ENCODE measurements at places on chromosomes 2 and 18.

GRCh38 chr2:112003576-112004252 lies 51.4 kb upstream of the TMEM87B start:
- no peak for DNase-seq

DNA sequence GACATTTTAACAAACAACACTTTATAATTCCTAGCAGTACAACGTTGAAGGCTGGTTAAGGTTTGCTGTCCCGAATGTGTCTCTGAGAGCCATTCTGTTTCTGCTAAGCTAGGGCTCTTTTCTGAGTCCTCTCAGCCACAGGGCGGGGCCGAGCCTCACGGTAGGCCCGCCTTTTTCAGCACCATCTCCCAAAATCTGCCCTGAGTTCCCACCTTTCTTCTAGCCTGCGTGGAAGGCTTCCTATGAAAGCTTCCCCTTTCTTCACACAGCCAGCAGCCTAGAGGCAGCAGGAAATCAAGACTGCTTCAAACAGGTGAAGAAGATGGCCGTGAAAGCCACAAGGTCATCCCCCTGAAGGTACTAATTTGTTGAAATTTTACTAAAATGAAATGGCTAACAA lies 255.5 kb downstream of the CDH2 start:
- DNase-seq = no peak

DNA sequence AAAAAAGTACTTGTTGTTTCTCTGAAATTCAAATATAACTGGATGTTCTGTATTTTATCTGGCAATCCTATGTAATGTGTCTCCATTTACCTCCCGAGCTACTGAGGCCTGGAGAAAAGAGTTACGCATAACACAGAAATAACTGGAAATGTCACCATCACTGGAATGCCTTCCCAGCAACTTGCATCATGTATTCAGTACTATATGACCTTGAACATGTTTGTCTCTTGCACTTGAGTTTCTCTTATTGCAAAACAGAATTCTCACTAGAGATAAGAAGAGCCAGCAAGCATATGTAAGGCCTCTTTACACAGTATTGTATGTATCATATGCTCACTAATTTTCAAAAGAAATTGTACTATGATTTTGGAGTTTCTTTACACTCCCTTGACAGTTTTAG lies 99.6 kb upstream of the CTAGE1 start:
- no peak for DNase-seq

DNA sequence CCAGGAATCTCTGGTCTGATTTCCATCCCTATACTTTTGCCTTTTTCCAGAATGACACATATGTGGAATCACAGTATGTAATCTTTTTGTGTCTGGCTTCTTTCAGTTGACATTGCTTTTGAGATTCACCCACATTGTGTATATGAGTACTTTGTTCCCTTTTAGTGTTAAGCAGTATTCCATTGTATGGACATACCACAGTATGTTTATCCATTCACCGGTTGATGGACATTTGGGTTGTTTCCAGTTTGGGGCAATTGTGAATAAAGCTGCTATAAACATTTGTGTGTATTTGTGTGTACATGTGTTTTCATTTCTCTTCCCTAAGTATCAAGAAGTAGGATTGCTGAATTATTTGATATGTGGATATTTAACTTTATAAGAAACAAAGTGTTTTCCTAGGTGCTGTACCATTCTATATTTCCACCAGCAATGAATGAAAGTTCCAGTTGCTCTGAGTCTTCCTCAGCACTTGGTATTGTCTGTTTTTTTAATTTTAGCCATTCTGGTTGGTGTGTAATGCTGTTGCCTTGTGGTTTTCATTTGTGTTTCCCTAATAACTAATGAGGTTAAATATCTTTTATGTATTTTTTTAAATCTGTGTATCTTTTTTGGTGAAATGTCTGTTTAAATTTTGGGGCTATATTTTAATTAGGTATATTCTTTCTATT lies 203.5 kb upstream of the HAAO start:
- DNase-seq = no peak

DNA sequence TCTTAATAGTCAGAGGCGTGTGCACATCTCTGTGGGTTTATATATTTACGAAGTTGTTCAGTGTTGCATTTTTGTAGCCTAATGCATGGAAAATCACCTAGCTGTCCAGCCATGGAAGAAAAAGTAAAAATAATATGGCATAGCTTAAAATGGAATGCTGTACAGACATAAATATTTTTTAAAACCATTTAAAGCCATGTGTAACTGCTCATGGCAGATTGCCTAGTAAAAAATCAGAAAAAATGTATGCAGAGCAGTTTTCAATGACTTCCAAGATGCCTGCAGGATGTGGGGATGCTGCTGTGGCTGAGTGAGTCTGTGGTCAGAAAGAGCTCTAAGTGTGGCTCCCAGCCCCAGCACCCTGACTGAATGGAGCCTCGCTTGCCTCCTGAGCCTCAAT lies 64.8 kb upstream of the ALKAL2 start:
- no peak for DNase-seq

DNA sequence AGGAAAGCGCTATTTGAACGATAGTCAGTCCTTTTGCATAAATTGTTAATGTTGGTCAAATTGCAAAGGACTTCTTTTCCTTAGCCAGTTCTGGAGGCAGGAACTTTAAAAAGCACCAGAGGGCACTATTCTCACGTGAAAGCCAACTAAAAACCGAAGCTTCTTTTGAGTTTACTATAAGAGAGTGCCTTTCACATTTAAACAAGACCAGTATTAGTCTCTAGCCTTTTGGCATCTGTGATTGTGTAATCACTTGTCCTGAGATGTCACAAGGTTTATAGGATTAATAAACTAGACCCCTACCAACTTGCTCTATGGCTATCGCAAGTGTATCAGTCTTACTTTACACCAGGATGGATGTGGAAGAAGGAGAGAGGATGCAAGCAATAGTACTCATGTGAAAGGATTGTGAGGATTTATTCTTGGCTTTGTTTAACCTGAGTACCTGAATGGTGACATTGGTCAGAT lies 14.4 kb upstream of the STAT4 start:
- no peak for DNase-seq

- no peak for DNase-seq
These were observed 44.0 kb downstream of the CCDC85A start for GRCh38 chr2:56227811-56228210.

- no peak for DNase-seq
These were observed 71.9 kb downstream of the EPC2 start for GRCh38 chr2:148716378-148716920.

GRCh38 chr2:17813742-17814473 lies 2.4 kb upstream of the MSGN1 start:
- DNase-seq = no peak

DNA sequence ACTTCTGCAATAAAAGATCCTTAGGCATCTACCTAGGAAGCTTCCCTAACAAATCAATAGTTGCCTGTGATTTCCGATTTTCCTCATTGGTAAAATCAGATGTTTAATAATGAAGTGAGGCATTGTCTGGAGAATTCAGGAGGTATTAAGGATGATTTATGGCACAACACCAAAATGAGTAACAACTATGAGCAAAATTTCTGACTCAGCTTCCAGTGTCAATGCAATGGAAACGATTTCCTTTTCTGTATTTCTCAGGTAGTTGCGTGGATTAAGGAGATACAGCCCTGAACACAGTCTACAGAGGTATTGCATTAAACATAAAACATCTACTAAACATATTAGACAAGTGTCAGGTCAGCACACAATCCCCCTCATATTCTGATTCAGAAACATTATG lies 99.5 kb downstream of the EPB41L3 start:
- DNase-seq = no peak

- no peak for DNase-seq
These were observed 101.3 kb downstream of the LOXHD1 start for GRCh38 chr18:46555724-46556123.

GRCh38 chr2:151543876-151544275 lies 134.2 kb downstream of the RIF1 start:
- no peak for DNase-seq

DNA sequence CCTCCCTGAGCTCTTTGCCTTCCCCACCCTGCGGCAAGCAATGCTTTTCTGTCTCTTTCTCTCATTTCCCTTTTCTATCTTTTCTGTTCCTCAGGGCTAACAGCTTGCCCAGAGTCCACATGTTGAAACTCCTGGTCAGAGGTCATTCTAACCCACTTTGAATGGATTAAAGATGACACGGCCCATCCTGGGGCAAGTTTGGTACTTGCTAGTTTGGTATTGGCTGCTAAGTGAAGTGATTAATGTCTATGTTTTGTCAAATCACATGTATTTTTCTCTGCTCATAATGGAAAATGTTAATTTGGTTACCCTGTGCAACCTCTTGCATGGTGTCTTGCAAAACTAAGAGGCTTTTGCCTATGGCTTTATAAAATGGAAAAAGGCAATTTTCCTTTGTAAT lies 960.2 kb downstream of the CNTNAP5 start:
- no peak for DNase-seq

DNA sequence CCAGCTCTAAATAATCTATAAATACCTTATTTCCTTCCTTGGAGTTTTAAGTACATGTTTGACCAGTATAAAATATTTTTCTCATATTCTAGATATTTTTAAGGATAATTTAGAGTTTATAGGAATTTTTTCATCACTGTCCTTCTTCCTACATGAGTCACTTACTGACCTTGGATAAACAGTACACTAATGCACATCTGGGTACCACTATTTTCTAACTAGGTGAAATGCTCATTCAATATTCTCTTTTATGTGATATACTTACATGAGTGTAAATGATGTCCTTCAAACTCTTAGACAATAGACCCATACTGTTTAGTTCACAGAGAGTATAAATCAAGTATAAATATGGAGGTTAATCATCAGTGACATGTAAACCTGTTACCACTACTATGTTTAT lies 1574.2 kb upstream of the ACVR2A start:
- DNase-seq = no peak

DNA sequence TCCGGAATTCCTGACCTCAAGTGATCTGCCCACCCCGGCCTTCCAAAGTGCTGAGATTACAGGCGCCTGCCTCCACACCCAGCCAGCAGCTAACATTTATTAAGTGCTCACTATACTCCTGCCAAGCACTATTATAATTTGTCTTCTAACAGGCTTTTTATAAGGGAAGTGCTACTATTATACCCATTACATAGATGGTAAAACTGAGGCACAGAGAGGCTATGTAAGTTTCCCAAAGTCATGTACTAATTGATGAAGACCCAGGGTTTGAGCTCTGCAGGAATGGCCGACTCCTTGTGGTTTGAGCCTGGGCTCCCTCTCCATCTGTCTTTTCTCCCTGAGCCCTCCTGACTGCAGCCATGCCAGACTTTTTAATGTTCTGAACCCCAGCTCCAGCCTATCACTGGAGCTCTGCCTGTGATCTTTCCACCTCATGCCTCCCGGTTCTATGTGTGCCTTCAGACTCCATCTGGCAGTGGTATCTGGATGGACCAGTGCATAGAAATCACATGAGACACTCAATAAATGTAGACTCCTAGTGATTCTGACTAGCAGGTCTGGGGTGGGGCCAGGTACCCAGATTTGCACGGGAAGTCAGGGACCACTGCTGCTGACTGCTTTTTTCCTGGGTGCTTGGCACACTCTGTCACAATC lies 197.1 kb downstream of the NEDD4L start:
- no peak for DNase-seq

DNA sequence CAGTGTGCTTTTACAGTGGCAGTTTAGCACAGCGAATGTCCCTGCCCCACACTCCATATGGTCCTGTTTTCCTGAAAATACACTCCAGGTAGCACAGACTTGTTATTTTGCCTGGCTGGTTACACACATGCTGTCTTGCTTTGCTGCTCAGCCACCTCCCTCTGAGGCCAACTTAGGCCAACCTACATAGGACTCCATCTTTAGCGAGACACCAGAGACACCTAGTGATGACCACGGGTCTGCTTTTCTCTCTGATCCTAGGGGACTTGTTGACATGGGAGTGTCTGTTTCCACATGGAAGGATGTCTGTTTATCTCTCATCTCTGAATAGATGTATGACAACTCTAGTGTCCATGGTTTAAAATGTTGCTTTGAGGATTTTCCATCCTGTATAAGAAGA lies 43.3 kb downstream of the PLEKHB2 start:
- DNase-seq = no peak

DNA sequence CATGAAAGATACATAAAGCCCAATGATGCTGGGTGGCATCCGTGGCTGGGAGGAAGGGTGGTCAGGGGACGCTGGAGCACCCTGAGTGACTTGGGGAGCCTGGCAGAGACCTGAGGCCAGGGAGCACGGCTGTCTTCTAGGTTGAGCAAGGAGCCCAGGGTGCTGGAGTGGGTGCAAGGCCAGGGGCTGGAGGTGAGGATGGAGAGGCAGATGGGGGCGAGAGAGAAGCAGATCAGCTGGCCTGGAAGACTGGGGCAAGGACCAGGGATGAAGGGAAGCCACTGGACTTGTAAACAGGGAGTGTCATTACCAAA lies 52.2 kb downstream of the FAM178B start:
- DNase-seq = no peak

- peak; percentile 30 for DNase-seq
These were observed 584 bp downstream of the PPP4R1 start for GRCh38 chr18:9613550-9614400.

DNA sequence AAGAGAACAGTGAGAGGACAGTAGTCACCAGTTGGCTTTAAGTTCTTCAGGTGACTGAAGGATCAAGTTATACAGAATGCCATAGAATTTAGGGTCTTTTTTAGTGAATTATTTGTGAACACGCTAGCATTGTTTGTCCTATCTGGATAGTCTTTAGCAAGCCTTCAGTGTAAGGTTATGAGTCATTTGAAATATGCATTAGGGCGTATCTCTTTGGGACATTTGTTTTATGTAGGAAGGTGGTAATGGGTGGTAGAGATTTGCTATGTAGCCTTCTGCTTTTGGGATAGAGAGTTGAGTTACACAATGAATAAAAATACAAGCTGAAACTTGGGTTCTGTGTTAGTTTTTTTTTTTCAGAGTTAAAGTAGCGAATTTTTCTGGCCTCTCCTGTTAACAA lies 13.0 kb downstream of the ACTR2 start:
- DNase-seq = no peak

- no peak for DNase-seq
These were observed 5.7 kb upstream of the NOSTRIN start for GRCh38 chr2:168796583-168797285.

DNA sequence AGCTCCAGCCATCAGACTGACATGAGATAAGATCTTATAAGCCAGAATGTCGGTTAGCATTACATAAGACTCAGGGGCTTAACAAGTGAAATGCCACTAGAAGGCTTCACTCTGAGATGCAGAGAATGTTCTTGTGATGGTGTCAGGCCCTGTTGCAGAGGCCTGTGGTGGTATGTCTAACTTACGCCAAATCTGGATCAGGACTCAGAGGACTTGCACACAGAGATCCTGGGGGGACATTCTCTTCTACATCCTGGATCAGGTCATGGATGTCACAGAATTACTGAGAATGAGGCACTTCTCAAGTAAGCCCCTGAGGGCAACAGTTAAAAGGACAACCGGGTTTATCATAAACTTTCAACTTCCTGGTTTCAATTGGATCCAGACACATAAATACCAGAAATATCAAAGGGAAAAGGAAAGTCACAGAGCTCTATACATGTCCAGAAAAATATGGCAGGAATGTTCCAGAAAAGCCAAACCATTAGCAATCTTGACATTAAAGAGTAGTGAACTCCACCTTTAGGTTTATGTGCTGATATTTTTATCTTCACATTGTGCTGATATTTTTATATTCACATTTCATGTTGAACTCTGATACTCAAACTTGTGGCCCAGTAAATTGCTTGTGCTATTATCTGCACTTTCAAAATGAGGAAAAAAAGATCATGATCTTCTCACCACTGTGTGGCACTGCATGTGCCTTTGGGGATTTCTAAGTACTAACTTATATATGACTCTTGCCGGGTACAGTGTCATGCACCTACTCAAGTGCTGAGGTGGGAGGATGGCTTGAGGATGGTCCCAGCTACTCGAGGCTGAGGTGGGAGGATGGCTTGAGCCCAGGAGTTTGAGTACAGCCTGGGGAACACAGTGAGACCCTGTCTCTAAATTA lies 137.5 kb upstream of the RNF152 start:
- no peak for DNase-seq
